B cell (primary cell): ENCODE measurements at places on chromosomes 11 and 22. TPM values are rescaled to one million over a fixed set of nuclear protein-coding genes. Genes with fewer than 3 reads are reported as not detected.

Gene UVRAG
- 94.1 and 115 TPM in 2 replicates for total RNA-seq

Gene SLC2A11
- 54.3 and 61.5 TPM in 2 replicates for total RNA-seq

Gene OR8G5
- not detected in 2 replicates for total RNA-seq

Gene DEPDC7
- total RNA-seq: not detected in 2 replicates

Gene MUC5AC
- not detected in 2 replicates for total RNA-seq

Gene GAB4
- 0.39 TPM in 1 of 2 replicates, not detected in the other for total RNA-seq

Gene OR51E2
- total RNA-seq: not detected in 2 replicates

Gene C11orf71
- 14.8 and 14.9 TPM in 2 replicates for total RNA-seq

Gene SYT13
- total RNA-seq: not detected in 2 replicates

Gene NFAM1
- total RNA-seq: 0.27 and 0.32 TPM in 2 replicates

Gene TRIM51
- total RNA-seq: not detected in 2 replicates

Gene MAP6
- 0.34 and 0.57 TPM in 2 replicates for total RNA-seq

Gene SLC22A6
- not detected in 2 replicates for total RNA-seq

Gene TTLL12
- 19.9 and 21.3 TPM in 2 replicates for total RNA-seq

Gene HARBI1
- total RNA-seq: 6.7 and 8.0 TPM in 2 replicates

Gene TBX1
- total RNA-seq: not detected in 2 replicates

Gene MPZL2
- 1.2 TPM in 1 of 2 replicates, not detected in the other for total RNA-seq

Gene SCUBE2
- total RNA-seq: not detected in 2 replicates

Gene OR5L1
- total RNA-seq: not detected in 2 replicates

Gene OTOG
- not detected in 2 replicates for total RNA-seq

Gene NRGN
- 0.66 TPM in 1 of 2 replicates, not detected in the other for total RNA-seq

Gene SGSM1
- 0.61 and 0.91 TPM in 2 replicates for total RNA-seq

Gene PIH1D2
- 0.22 and 0.67 TPM in 2 replicates for total RNA-seq

Gene OR6A2
- total RNA-seq: 0.10 and 0.12 TPM in 2 replicates

Gene OR10D3
- total RNA-seq: not detected in 2 replicates

Gene KCNE3
- total RNA-seq: not detected in 2 replicates

Gene CSKMT
- total RNA-seq: 57.3 and 78.7 TPM in 2 replicates

Gene KRTAP5-9
- 0.34 TPM in 1 of 2 replicates, not detected in the other for total RNA-seq

Gene WT1
- total RNA-seq: not detected in 2 replicates

Gene PGM2L1
- total RNA-seq: 8.4 and 12.6 TPM in 2 replicates

Gene ARHGEF17
- total RNA-seq: 0.02 and 0.05 TPM in 2 replicates

Gene CARNS1
- total RNA-seq: 24.1 and 25.9 TPM in 2 replicates

Gene ADM2
- 2.6 and 3.7 TPM in 2 replicates for total RNA-seq

Gene UPB1
- total RNA-seq: 3.8 and 4.0 TPM in 2 replicates

Gene ACTN3
- total RNA-seq: 0.17 TPM in 1 of 2 replicates, not detected in the other

Gene KIF18A
- total RNA-seq: 4.1 and 4.2 TPM in 2 replicates

Gene NAA40
- total RNA-seq: 41.3 and 52.1 TPM in 2 replicates

Gene CRACR2B
- total RNA-seq: 9.7 and 13.5 TPM in 2 replicates

Gene KRTAP5-8
- 0.49 TPM in 1 of 2 replicates, not detected in the other for total RNA-seq

Gene UBQLN3
- total RNA-seq: 0.46 and 0.59 TPM in 2 replicates

Gene RTN4R
- total RNA-seq: 0.42 and 0.51 TPM in 2 replicates

Gene FUT4
- 3.7 and 4.4 TPM in 2 replicates for total RNA-seq

Gene EHD1
- total RNA-seq: 249 and 280 TPM in 2 replicates

Gene TREH
- total RNA-seq: not detected in 2 replicates

Gene SLC22A25
- not detected in 2 replicates for total RNA-seq

Gene NCAM1
- 0.32 and 0.37 TPM in 2 replicates for total RNA-seq

Gene OOSP4B
- total RNA-seq: not detected in 2 replicates

Gene HBB
- total RNA-seq: 378 and 385 TPM in 2 replicates

Gene SLN
- total RNA-seq: not detected in 2 replicates

Gene PRR33
- not detected in 2 replicates for total RNA-seq

Gene IFITM1
- total RNA-seq: 19.5 and 19.7 TPM in 2 replicates

Gene PARVG
- total RNA-seq: 247 and 271 TPM in 2 replicates

Gene CDC42BPG
- total RNA-seq: 8.7 and 9.3 TPM in 2 replicates

Gene GRM5
- not detected in 2 replicates for total RNA-seq
